NCI-H460 (cell line): ENCODE measurements at places on chromosomes 2 and 18.

DNA sequence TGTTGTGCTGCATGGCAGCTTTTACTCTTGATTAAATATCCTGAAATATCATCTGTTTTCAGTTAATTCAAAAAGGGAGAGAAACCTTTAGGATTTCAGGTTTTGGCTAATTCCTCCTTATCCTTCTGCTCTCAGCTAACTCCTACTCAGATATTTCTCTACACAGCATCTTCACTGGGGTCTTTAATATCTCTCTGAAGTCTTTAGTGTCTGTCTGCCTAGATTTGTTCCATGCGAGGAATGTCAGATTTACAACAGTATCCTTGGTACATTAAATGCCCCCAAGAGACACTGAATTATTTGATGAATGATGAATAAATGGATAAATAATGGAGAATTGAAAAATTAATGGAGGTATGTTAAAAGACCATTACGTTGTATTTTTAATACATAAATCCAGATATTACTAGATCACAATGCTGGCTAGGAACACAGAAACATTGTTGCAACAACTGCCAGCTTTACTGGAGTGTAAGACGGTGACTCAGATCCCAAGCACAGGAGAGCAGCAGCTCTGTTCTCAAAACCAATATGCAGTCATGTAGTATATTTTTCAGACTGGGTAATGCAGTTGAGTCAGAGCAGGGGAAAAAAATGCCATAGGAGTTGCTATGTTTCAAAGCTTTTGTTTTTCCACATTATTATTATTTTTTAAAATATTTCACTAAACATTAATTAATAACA lies 388.0 kb upstream of the SYT4 start:
- no peak for DNase-seq

DNA sequence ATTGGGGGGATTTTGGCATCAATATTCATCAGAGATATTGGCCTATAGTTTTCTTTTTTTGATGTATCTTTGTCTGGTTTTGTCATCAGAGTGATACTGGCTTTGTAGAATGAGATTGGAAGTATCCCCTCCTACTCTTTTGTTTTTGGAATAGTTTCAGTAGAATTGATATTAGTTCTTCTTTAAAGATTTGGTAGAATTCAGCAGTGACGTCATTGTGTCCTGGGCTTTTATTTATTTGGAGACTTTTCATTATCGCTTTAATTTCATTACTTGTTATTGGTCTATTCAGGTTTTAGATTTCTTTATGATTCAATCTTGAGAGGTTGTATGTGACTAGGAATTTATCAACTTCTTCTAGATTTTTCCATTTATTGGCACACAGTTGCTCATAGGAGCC lies 825.5 kb upstream of the NXPH2 start:
- no peak for DNase-seq

- no peak for DNase-seq
These were observed 201.9 kb upstream of the TRIB2 start for GRCh38 chr2:12514631-12515437.

DNA sequence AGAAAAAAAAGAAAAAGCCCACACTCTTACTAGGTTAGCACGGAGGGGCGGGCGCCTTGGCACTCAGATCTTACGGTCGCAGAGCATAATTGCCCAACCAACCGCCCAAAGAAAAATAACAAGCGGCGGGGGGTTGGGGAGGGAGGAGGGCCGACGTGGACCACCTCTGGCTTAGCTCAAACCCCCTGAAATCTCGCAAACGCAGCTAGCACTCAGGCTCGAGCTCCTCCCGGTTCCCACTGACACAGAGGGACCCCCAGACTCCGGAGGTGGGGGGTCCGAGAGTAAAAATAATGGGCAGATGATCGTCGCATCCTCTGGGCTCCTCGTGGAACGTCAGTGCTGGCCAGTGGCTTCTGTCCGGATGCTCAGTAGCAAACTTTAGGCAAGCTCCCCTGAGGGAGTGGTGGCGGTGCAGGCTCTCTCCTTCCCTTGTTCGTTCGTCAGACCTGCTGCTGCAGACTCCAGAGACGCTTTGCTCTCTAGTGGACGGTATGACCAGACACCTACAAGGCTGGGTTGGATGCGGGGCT lies 12.0 kb downstream of the CATIP start:
- no peak for DNase-seq

GRCh38 chr18:76153691-76154090 lies 341.4 kb downstream of the ZNF516 start:
- no peak for DNase-seq

GRCh38 chr2:66470199-66470598 lies 35.3 kb downstream of the MEIS1 start:
- no peak for DNase-seq

DNA sequence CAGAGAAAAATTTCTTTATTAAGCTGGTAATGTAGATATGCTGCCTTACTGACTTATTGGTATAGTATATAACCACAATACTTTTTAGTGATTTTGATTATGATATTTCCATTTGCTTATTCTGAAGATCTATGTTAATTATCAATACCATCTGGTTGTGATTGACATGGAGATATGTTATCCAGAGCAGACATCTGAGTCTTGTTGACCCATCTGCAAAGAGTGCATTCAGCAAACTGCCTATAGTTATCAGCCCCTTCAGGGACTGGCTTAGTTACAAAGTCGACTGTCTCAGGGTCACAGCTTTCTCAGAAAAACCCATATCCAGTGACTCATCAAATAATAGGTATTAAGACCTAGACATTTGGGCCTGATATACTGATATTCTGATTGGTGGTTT lies 475.7 kb downstream of the DSC3 start:
- no peak for DNase-seq

DNA sequence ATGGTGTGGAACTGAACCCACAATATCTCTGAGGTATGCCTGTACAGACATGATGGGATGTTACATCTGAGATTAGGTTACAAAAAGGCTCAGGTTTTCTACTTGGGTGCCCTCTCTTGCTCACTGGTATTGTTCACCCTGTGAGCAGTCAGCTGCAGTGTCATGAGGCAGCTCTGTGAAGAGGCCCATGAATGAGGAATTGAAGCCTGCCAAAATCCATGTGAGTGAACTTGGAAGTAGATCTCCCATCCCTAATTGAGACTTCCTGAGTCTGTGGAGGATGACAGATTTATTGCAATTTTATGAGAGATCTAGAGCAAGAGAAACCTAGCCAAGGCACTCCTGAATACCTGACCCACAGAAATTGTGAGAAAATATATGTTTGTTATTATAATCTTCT lies 404.9 kb upstream of the ZEB2 start:
- DNase-seq, result no peak

DNA sequence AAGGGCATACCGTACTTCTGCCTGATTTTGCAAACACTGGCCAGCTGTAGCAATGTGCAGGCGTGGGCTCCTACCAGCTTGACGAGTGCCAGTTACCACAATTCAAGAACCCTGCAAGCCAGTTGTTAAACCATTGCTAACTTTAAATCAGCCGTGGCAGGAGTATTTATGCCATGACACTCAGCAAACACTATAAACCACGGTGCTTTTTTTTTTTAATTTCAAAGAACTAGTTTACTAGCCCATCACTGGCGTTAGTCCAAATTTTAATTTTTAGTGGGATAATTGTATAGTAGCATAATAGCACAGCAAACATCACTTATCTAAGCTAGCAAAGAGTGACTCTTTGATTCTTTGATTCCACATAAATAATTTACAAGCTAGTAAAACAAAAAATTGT lies 111.1 kb downstream of the COL4A4 start:
- DNase-seq, result no peak

GRCh38 chr18:30485078-30485477 lies 557.5 kb downstream of the DSC3 start:
- DNase-seq, result no peak

DNA sequence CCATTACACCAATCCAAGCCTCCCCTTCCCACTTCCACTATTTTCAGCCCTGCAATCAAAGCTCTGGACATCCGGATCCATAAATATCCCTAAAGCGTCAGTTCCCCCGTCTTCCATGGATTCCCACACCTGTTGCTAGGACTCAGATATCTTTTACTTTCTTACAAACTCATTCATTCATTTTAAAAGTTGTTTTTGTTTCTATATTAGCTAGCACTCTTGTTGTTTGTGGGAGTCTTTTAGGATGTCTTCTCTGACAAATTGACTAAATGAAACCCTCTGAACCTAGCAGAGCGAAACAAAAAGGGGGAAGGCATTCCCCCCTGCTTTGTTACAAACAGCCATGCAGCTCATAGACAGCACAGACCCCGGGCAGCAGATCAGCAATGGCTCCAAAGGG lies 9.0 kb upstream of the NBAS start:
- no peak for DNase-seq

GRCh38 chr2:25400169-25400568 lies 58.4 kb upstream of the DNMT3A start:
- DNase-seq, result no peak

- DNase-seq, result no peak
These were observed 59.5 kb upstream of the SP3 start for GRCh38 chr2:174024524-174025270.

DNA sequence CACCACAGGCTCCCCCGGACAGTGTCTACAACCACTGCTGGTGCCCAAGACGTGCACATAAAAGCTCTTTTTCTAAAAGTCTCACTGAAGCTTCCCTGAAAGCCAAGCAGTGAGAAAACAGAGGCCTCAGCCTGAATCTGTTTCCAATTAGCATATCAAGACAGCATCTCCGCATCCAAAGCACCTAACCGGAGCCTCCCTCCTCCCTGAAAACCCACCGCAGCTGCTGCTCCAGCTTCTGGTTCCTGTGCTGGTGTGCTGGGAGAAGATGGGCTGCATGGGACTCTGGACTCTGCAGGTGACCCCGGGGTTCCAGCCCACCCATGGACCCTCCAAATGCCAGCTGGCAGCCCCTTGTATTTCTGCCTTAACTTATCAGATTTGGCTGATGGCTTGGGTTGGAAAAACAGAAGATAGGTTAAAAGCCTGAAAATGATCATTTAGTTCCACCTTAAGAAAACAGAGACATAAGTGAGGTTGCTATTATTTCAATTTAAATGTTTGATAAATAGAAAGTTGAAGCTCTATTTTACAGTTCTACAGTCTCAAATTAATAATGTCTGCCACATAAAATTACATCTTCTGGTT lies 103.3 kb downstream of the TMEM18 start:
- DNase-seq, result no peak

GRCh38 chr2:220704810-220705209 lies 867.3 kb downstream of the EPHA4 start:
- DNase-seq, result no peak

GRCh38 chr18:75293591-75293990 lies 83.0 kb downstream of the TSHZ1 start:
- no peak for DNase-seq

DNA sequence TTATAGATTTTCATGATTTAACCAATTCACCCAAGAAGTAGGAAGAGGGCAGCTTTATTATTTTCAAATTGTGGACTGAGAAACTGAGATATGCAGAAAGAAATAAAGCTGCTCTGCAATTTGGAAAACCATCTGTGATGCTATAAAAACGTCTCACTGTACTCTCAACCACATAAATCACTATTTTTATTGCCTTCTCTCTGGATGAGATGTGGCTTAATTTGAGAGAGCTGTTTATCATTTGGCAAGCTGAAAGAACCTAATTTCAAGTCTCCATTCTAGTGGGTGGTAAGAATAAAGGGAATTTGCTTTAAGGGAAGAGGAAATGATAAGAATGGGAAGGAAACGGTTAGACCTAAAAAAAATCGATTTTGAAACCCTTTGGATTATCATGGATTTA lies 49.9 kb upstream of the CYP1B1 start:
- no peak for DNase-seq

DNA sequence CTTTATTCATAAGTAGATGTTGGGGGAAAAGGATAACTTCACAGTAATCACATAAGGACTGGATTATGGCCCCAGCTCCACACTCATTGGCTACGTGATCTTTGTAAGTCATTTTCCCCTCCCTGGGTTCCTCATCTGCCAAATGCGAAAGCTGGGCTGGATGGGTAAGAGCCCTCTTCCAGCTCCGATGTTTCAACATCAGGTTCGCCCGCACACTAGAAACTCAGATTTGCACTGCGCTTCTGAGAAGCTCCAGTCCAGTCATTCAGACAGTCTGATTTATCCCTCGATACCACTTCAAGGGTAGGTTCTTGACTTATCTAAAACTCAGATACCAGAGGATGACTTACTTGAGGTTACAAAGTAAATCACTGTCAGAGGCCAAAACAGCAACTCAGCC lies 31.0 kb upstream of the RMDN2 start:
- no peak for DNase-seq

DNA sequence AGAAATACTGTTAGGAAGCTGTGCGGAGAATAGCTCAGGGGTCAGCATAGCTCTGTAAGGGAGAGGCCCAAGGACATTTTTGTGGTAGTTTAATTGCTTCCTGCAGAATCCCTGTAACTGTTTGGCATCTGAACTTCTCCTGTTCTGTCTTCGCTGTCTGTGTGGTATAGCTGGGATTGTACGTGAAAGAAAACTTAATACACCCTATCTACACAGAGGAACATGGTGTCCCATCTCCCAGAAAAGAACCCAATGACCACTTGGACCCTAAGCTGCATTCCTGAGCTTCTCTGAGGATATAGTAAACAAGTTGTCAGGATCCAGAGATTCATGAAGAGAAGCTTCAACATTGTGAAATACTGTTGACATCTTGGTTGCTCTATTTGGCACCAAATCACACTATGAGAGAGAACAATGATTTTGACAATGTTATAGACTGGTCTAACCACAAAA lies 81.3 kb downstream of the CDC42EP3 start:
- no peak for DNase-seq

DNA sequence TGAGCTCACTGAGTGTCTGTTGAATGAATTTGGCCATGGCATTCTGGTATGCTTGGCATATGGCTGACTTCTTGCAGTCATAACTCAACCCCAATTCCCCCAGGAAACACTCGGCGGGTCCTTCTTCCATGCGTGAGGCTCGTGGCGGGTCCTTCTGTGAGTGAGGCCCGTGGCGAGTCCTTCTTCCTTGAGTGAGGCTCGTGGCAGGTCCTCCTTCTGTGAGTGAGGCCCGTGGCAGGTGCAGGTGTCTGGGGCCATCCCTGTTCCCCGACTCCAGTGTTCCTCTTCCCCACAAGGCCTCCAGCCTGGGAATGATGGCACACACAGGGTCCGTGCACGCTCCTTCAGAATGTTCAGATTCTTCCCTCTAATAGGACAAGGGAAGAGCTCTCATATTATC lies 169.0 kb downstream of the EIPR1 start:
- no peak for DNase-seq

DNA sequence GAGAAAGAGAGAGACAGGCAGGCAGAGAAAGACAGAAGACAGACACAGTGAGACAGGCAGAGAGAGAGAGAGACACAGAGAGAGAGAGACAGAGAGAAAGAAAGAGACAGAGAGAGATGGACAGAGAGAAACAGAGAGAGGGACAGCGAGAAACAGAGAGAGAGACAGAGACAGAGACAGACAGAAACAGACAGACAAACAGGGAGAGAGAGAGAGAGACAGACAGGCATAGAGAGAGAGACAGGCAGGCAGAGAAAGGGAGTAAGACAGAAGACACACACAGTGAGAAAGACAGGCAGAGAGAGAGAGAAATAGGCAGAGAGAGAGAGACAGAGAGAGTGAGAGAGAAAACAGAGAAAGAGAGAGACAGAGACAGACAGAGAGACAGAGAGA lies 105.3 kb upstream of the ANKRD30BL start:
- no peak for DNase-seq

- DNase-seq, result no peak
These were observed 6.3 kb upstream of the CYP26B1 start for GRCh38 chr2:72153924-72154323.
